Activated CD8-positive, alpha-beta memory T cell treated with anti-CD3 and anti-CD28 coated beads for 1 hour (primary cell): ENCODE measurements at places on chromosomes 1 and 21.

DNA sequence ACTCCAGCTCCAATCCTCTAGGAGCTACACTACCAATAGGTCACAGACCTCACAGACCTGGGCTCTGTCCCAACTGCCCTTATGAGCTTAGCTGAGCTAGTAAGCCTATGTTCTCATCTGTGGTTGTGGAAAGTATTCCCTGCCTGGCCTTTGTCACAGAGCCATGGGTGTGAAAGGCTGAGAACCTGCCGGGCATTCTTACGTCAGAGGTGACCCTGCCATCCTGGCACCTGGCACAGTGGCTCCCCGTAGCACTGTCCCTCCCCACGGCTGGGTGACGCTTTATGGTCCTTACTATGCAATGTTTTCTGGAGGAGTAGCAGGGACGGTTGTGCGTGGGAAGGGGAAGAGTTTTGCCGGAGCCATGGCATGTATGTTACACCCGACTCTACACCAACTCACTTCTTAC lies 3.5 kb downstream of the TNFRSF1B start:
- DNase-seq, result no peak

DNA sequence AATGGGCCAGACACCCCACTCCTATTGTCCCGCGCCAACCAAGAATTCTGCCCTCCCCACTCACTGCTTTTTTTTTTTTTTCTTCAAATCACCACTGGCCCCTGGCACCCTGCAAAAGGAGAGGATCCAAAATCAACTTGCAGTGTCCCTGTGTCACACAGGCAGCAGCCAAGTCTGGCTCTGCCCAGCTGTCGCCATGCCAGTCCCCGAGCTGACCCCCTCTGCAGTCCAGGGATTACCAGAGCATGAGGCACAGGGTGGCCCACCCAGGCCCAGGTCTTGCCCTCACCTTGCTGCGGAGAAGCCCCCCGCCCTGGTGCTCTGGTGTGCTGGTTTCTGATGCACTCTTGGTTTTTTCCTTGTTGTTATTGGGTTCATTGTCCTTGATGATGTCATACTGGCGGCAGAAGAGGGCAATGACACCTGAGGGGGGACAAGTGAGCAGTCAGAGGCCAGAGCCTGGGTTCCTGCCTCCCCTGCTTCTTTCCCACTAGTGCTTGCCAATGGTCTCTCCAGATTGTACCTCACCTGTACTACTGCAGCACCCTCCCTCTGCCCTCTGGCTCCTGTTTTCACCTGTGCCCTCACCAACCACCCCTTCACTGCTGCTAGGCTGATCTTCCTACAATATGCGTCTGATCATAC lies 6.2 kb downstream of the FNDC5 start:
- no peak for DNase-seq

DNA sequence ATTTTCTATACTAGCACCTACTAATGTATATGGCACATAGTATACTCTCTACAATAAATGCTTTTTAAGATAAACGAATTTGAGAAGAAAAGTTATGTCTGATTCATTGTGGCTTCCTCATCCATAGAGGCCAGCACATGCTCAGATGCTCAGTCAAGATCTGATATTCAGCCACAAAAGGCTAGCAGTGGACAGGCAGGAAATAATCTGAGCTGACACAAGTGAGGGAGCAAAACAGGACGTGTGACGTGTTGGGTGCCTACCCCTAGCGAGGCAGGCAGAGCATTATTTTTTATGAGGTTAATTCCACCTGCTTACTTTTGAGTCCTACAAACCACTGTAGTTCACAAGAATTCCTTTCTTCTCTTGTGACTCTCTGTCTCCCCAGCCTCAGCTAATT lies 550.9 kb downstream of the SMYD3 start:
- peak; percentile 3 for DNase-seq

- DNase-seq, result no peak
These were observed 70.7 kb upstream of the JUN start for GRCh38 chr1:58854576-58854975.

GRCh38 chr1:243269461-243269801 lies 13.6 kb downstream of the SDCCAG8 start:
- no peak for DNase-seq

- no peak for DNase-seq
These were observed 33.5 kb downstream of the CFAP74 start for GRCh38 chr1:1969953-1970716.

GRCh38 chr1:143735764-143736461 lies 235.9 kb downstream of the FAM72C start:
- DNase-seq, result no peak

DNA sequence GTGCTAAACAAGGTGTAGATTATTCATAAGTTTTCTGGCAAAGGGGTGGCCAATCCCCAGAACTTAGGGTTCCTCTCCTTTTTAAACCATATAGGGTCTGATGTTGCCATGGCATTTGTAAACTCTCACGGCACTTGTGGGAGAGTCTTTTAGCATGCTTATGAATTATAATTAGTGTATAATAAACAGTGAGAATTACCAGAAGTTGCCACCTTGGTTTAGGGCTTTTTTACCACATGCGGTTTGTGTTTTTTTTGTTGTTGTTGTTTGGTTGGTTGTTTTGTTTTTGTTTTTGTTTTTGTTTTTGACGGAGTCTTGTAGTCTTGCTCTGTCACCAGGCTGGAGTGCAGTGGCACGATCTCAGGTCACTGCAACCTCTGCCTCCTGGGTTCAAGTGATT lies 8.9 kb upstream of the LAX1 start:
- DNase-seq, result no peak

- DNase-seq, result no peak
These were observed 118.0 kb downstream of the IER5 start for GRCh38 chr1:181206513-181206912.

DNA sequence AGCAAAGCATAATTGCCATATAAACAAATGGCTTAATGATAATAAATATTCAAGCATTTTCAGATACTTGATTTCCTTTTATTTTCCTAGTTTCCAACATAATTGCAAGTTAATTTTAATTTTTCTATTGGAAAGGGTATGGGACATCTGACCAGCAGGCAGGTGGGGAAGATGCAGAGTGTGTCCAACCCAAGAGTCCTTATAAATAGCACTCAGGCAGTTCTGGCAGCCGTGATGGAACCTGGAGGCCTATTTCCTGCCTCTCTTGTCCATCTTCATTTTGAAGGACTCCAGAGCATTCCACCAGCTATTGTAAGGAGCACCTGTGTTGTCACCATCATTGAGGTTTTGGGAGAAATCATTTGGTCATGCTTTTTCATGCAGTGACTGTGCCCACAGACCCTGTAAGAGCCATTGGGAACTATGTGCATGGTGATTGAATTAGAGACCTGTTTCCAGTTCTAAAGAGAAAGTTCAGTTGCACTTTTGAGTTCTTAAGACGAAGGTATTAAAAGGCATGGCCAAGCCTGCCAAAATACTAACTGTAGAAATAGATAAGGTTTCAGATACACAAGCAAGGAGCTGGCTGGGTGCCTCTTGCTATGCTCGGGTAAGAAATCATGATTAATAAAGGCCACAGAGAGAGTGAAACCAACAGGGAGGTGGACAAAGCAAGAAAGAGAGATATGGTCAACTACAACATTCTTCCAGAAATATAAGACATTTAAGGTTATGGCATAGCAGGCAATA lies 92.3 kb downstream of the SPATA46 start:
- DNase-seq, result no peak

DNA sequence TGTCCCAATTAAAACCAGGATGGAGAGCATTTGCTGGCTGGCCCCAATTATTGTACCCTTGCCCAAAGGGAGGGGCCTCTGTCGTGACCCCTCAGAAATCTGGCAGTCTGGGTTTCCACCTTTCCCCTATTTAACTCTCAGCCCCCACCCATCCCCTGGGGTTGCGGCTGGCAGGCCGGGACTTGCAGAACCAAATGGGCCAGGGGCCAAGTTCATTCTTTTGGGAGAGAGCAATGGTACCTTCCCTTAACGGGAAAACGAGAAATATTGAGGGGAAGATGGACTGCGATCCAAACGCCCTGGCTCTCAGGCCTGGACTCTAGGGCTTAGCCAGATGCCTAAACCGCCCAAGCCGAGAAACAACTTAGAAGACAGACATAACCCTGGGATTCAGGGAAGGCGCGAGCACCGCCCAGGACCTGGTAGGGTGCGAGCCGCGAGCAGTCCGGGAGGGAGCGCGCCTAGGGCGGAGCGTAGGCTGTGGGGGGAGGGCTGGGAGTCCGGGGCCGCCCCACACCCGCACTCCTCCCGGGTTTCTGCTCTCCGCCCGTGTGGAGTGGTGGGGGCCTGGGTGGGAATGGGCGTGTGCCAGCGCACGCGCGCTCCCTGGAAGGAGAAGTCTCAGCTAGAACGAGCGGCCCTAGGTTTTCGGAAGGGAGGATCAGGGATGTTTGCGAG lies at the start of gene SLC27A3:
Gene SLC27A3 (plus strand): TSS at position 628 of the 678 bp plus-strand sequence. CDS start 91 bp downstream, outside the sequence.
- DNase-seq, result no peak

DNA sequence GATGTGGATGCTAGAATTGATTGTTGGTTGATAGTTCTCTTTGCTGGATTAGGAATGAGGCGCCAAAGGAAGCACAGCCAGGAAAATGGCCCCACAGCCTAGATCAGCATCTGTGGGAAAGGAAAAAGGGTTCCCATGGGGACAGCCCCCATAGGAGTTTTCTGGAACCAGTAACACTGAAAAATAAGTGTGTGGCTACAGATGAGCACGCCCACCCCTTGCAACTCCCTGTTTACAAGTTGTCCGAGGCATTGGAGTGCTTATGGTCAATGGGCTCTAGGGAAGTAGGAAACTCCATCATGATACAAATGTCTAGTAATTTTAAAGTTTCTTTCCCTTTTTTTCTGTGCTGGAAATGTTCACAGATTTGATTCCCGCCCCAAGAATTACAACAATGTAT lies 23.8 kb upstream of the UBE2U start:
- DNase-seq, result no peak

DNA sequence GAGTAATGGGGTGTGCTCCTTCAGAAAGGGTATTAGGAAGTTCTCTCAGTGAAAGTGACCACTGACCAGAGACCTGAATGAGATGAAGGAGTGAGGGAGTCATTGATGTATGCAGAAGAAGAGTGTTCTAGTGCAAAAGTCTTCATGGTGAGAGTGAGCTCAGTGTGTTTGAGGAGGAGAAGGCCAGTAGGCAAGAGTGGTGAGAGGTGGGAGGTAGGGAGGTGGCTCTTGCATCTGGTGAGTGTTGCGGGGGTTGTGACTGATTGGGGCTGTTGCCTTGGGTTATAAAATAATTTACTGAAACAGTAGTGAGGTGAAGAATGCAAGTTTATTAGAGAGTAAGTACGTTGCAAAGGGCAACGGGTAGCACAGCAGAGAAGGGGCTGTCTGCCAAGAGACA lies 26.2 kb downstream of the FMN2 start:
- DNase-seq, result no peak

DNA sequence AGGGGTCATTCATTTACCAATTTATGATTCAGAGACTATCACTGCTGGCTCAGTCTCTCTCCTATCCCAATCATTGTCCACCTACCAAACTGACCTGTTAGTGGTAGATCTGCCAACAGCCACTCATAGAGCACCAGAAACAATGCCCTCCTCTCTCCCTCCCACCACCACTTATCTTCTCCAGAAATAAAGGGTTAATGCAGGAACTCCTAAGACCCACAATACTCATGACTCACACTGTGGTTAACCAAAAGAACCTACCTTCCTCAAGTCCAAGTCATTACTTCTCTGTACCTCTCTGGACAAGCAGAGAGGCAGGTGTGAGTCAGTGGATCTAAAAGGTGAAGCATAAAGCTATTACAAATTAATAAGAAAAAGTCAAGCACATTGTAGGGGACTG lies 40.9 kb upstream of the CAMK1G start:
- no peak for DNase-seq

- no peak for DNase-seq
These were observed 50.9 kb upstream of the ARHGEF16 start for GRCh38 chr1:3403388-3404231.

GRCh38 chr1:14598498-14599182 lies at the start of gene KAZN:
Gene KAZN, plus strand, starts transcription at chr1:14598685.
- DNase-seq, result no peak

GRCh38 chr1:227792216-227793078 lies 23.0 kb upstream of the PRSS38 start:
- no peak for DNase-seq

GRCh38 chr1:232709386-232709785 lies 79.5 kb upstream of the SIPA1L2 start:
- no peak for DNase-seq

DNA sequence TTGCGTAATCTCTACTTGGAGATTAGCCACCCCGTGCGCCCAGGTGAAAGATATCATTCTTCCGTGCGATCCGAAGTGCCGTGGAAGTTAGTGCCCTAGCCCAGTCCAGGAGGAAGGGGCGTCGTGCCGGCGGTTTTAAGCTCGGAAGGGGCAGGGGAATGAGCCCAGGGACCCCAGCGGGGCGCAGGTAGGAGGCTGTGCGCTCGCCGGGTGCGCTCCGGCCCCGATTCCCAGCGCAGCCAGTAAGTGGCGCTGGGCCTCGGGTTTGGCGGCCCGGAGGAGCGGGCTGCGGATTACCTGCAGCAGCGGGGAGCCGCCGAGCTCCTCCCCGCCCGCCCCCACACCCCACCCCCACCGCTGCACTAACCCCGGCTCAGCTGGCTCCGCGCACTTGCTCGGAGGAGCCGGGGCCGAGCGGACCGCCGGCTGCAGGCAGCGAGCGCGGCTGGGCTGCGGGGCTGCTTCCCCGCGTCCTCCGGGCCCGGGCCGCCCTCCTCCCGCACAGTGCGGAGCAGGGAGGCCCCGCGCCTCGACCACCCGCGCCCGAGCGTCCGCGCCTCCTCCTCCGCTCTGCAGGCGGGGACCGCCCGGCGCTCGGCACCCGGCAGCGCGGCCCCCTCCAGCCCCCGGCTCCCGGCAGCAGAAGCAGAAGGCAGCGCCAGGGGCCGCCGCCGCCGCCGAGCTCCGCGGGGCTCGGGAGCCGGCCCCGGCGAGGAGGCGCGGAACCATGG lies at the start of gene RYR2:
Gene RYR2 (plus strand): TSS at position 390 of the 731 bp plus-strand sequence. CDS start 338 bp downstream, at position 728.
- DNase-seq, result no peak

GRCh38 chr1:208997726-208998312 lies 585.7 kb upstream of the CAMK1G start:
- DNase-seq, result no peak

- DNase-seq, result no peak
These were observed 48.3 kb upstream of the LBR start for GRCh38 chr1:225476100-225476511.

DNA sequence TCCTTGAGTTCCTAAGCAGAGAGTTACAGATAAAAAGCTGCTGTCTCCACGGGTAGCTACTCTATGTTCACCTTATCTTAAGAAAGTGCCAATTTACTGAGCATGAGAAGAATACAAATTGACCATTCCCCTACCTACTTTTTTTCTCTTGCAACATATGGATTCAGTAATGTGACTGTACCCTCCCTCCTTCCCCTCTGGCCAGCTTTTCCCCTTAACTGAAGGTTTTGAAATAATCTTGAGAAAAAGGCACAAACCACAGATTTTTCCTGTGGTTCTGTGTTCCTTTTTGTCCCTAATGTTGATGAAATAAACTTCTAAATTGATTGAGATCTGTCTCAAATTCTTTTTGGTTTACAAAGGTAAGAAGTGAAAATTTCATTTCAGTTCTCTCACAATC lies 2.6 kb upstream of the CD2 start:
- DNase-seq, result no peak

GRCh38 chr21:38989745-38990423 lies 184.2 kb downstream of the ETS2 start:
- DNase-seq, result no peak

GRCh38 chr1:182113879-182114626 lies 52.5 kb upstream of the ZNF648 start:
- no peak for DNase-seq

- DNase-seq, result no peak
These were observed 143.6 kb upstream of the RAB4A start for GRCh38 chr1:229127301-229127700.

- no peak for DNase-seq
These were observed 22.1 kb downstream of the CYB5RL start for GRCh38 chr1:54177726-54178125.

GRCh38 chr1:39297551-39297950 lies 93.1 kb downstream of the MACF1 start:
- no peak for DNase-seq

GRCh38 chr1:81619156-81619555 lies 181.6 kb upstream of the ADGRL2 start:
- no peak for DNase-seq
